Breast epithelium (tissue), 4 donors: ENCODE measurements at places on chromosomes 7 and 10. TPM values are rescaled to one million over a fixed set of nuclear protein-coding genes. Genes with fewer than 3 reads are reported as not detected.

The ZNF789 gene
- 4.6 TPM for total RNA-seq

The TNPO3 gene
- 36.6 TPM for total RNA-seq

The STRIP2 gene
- total RNA-seq, result 1.9 TPM

The KLF14 gene
- total RNA-seq, result 0.80 TPM

- no peak for DNase-seq
Measured at GRCh38 chr7:84666651-84667050, 472.1 kb upstream of the SEMA3A start.

- DNase-seq, result no peak
Measured at GRCh38 chr7:98199131-98199530, 12.1 kb upstream of the BHLHA15 start.

DNA sequence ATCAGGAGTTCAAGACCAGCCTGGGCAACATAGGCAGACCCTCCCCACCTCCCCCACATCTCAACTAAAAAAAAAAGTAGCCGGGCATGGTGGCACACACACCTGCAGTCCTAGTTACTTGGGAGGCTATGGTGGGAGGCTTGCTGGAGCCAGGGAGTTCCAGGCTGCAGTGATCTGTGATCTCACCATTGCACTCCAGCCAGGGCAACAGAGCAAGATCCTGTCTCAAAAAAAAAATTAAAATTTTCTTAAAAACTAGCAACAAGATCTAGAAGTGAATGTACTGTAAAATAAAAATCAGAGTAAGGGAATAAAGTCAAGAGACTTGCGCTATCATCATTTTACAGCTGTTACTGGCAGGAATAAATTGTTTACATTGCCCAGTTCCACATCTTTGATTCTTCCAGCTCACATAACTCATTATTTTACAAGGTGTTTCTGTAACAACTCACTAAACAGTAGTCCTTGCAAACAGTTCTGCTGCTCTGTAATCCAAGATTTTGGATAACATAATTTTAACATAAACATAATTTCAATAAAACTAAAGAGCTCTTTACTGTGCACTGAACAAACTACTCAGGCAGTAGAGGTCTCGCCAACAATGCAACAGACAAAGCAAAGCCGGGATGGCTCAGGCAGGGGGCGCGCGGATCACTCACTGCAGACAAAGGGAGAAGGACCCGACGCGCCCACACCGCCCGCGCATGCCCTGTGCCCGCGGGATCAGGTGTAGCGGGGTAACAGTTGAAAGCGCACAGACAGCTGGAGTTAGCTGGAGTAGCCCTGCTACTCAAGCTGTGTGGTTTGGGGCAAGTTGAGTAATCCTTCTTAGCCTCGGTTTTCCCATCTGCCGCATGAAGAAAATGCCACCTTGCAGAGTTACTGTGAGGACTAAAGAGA lies 73.3 kb upstream of the NFE2L3 start:
- DNase-seq, result peak; percentile 71

DNA sequence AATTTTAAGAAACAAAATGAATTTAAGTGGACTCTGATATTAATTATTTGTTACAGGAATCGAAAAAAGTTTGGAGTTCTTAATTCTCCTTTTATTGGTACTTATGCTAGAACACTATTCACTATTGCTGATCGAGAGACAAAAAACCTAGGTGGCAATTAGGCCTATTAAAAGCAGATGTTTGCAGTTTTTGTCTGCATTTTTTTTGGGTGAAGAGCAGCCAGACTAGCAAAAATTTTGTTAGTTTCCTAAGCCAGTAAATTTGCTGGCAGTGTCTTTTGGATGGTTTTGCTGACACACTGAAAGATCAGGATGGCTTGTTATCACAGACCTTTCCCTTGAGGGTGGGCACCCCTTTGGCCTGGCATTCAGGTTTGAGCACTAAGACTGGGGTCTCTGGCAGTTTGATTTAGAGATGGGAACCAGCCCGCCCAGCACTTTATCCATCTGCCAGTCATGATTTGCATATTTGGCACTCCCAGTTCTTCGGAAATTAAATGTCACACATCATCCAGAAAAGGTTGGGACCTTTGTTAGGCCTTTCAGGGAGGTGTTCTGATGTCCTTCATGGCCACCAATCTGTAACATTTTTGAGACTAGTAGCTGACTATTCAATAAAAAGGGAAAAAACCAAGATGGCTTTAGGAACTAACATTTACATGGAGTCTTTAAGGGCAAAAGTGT lies 57.3 kb downstream of the INPP5F start:
- DNase-seq, result no peak

GRCh38 chr7:19442016-19442785 lies 266.6 kb downstream of the POLR1F start:
- DNase-seq, result no peak

- DNase-seq, result no peak
Measured at GRCh38 chr10:110005719-110006118, 2.1 kb upstream of the ADD3 start.

GRCh38 chr7:135708041-135708440 lies 19.9 kb downstream of the SLC13A4 start:
- DNase-seq, result no peak

- DNase-seq, result no peak
Measured at GRCh38 chr10:68251625-68252495, 19.9 kb upstream of the ATOH7 start.

- DNase-seq, result no peak
Measured at GRCh38 chr10:72340510-72341261, 14.0 kb downstream of the DNAJB12 start.
